ENCODE measurements at places on chromosomes 6 and 20.

- no peak for DNase-seq
Observed at GRCh38 chr6:33117811-33118277, 42.1 kb downstream of the HLA-DPB1 start.

- DNase-seq, result no peak
Observed at GRCh38 chr20:5552154-5552553, 198.0 kb upstream of the SHLD1 start.

GRCh38 chr6:46756469-46757213 is 9.9 kb downstream of the ANKRD66 start:
- no peak for DNase-seq

DNA sequence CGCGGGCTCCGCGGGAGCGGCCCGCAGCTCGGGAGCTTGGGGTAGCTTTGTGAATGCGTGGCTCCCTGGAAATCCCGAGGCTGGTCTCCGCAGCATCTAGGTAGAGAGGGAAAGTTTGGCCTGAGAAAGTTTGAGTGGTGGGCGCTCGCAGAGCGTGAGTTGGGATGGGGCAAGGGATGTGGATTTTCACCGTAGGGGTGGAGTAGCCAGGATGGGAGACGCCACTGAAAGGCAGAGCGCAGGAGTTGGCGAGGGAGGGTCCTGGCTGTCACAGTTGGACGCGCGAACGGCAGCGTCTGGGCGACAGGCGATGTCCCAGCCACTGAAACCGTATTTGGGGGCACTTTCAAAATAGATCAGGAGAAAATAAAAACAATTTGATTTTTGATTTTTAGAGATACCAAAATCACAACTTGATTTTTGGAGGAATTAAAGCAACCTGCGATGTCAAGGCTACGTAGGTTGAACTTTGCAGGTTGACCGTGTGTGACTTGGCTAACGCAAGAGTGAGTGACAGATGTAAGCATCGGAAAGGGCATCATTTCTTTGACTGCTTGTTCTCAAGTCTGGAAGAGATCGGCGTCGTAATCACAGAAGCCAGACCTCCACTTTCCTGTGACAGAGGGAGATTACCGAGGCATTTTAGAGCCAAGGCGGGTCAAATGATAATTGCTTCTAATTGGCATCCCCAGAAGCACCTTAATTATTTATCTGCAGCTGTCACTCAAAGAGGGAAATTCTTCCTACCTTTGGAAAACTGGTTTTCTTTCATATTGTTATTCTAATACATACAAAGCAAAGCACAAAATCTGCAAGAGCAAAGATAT is 646 bp downstream of the HEY2 start:
- no peak for DNase-seq

- no peak for DNase-seq
Observed at GRCh38 chr6:4374216-4374615, 238.8 kb upstream of the ECI2 start.

DNA sequence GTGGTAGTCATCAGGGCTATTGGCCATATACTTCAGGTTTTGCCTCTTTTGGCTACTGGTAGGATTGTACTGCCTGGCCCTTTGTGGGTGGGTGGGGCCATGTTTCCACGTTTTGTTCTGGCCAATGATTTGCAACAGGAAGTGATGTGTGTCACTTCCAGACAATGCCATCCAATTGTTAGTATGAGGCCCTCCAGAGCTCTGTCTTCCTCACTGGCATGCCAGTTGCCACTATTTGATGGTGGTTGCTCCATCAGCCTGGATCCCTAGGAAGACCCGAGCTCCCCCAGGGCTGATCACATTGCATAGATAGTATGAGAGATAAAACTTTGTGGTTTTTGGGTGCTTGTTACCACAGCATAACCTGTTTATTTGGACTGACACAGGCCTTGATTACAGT is 7.7 kb upstream of the LRRN4 start:
- no peak for DNase-seq

GRCh38 chr6:163659803-163660202 is 245.3 kb downstream of the QKI start:
- DNase-seq, result no peak

GRCh38 chr20:61923371-61924166 is 142.1 kb downstream of the TAF4 start:
- no peak for DNase-seq

- DNase-seq, result no peak
Observed at GRCh38 chr6:37093728-37094069, 76.3 kb upstream of the PIM1 start.

DNA sequence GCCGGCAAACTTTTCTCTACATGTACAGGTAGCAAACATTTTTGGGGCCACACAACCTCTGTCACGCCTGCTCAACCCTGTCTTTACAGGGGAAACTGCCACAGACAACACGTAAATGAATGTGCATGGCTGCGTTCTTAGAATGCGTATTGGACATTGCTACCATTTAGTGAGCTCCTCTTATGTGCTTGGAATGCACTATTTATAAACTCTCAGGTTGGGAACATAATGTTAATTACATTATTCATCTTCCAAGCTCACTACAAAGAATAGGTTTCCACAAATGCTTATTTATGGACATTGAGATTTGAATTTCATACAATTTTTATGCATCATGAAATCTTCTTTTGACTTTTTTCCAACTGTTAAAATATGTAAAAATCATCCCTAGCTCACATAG is 92.0 kb upstream of the RPS6KA2 start:
- DNase-seq, result no peak

DNA sequence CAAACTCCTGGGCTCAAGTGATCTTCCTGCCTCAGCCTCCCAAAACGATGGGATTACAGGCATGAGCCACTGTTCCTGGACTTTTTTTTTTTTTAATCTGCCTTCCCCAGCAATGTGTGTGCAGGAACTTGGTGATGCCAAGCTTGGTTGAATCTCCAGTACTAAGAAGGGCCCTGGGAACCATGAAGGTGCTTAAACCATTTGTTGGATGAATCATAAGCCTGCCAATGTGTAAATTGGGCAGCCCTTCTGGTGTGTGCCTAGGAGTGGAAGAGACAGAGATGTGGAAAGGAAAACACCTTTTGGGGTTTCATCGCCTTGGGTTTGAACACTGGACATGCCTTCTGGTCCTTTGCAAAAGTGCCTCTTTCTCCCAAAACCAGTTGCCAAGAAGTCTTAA is 7.1 kb upstream of the SPO11 start:
- DNase-seq, result no peak

GRCh38 chr6:35168461-35168861 is 27.3 kb upstream of the TCP11 start:
- no peak for DNase-seq

DNA sequence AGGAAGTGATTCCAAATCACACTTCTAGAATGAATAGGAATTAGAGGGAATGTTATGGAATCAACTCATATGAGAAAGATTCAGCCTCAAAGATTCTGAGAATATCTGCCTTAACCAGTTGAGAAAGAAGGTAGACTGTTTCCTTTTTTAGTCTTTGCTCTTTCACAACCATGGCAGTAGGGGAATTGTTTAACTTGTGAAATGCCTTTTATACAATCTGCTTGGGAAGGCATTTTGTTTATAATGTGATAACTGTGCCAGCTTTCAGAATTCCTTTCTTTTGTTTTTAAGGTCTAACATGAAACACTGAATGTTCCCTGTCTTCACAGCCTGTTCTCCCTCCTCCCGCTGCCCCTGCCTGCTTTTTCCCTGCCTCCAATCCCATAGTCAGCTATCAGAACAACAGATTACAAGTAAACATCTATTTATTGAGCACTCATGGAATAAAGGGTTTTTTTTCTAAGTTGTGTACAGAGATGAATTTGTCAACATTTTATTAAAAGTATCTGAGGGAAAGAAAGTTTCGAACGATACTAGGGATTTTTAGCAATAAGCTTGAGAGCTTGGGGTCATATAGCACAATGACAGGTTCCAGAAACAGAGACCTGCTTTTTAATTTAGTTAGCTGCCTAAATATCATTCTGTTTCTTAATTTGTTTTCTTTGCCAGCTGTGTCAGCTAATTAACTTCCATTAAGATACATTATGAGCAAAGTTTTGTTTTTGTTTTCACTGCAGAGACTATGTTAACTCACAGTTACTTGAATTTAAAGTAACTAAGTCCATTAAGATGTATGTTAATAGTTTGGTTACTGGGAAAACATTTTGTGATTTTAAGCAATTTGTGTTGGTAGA is 28.3 kb upstream of the FBXO30 start:
- no peak for DNase-seq

DNA sequence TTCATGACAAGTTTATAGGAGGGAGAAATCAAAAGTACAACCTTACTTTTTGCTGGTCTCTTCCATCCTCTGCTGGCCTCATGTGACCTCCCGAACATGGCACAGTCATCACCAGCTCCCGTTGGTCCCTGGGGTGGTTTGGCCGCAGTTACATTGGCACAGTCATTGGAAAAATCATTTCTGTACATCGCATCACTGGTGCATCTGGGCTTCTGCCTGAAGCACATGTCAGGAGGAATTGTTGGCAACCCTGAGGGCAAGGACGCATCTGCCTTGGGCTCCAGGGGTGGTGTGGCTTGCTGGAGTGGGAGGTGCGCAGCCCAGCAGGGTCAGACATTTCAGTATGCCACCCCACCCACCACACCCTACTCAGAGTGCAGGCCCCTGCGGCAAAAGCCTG is 162.9 kb upstream of the SLC24A3 start:
- DNase-seq, result no peak

GRCh38 chr20:50668798-50669197 is 22.5 kb downstream of the RIPOR3 start:
- DNase-seq, result no peak

DNA sequence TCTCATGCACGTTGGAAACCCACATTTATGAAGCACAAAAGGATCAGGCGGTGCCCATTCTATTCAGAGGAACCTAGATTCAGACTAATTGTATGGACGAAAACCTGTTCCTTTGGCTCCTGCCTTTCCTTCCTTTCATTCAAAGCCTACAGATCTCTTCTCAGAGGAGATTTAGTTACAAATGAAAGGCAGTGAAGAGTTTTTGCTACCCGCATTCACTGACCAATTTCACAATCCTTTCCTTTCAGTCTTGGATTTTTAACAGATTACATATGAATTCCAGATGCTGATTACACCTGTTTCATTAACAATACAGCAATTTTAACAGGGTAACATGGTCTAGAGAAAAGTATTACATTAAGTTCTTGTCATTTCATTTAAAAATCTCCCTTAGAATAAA is 32.0 kb downstream of the TMEM242 start:
- DNase-seq, result no peak

GRCh38 chr6:37535759-37536490 is 36.2 kb upstream of the CCDC167 start:
- no peak for DNase-seq

DNA sequence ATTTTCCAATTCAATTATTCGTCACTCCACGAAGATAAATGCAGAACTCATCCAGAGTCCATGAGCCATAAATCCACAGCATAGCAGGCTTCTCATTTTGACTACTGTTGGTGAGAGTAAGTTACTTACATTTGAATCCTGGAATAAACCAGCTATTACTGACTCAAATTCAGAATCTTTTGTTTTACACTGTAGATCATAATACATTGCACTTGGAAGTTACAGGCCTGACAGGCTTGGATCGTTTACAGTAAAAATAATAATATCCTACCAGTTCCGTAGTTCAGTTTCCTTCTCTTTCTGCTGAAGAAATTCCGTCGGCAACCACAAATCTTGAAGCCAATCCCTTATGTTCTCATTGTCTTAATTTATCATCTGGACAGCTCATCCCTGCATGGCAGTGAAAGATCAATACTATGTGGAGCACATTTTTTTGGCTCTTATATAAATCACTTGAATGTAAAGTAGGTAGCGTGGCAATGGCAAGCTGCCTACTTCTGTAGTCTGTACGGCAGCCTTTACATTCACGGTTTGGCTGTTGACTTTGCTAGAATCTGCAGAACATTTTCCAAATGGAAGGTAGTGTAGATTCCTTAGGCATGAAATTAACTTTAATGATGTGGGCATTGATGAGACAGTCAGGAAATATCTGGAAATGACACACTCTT is 142.9 kb downstream of the WDR27 start:
- DNase-seq, result no peak

- DNase-seq, result no peak
Observed at GRCh38 chr20:49330701-49331615, 53.1 kb upstream of the ZNFX1 start.

DNA sequence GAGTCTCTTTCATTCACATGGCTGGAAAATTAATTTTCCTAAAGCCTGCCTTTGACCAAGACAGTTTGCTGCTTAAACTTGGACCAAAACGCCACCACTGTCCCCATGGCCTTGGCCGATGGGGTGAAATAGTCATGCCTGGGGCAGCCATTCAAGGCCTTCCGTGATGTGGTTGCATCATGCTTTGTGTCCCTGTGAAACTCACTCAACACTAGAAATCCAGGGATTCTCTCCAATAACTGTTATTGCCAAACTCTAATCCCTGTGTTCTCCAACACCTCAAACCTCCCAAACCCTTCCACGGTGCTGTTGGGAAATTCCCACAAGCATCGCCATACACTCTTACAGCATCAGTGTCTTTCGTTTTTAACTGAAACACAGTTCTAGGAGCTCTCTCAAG is 1.4 kb upstream of the TXNDC5 start:
- no peak for DNase-seq

- no peak for DNase-seq
Observed at GRCh38 chr20:49286689-49287551, 9.1 kb upstream of the ZNFX1 start.

- DNase-seq, result no peak
Observed at GRCh38 chr6:28789553-28790083, 134.2 kb downstream of the TRIM27 start.

DNA sequence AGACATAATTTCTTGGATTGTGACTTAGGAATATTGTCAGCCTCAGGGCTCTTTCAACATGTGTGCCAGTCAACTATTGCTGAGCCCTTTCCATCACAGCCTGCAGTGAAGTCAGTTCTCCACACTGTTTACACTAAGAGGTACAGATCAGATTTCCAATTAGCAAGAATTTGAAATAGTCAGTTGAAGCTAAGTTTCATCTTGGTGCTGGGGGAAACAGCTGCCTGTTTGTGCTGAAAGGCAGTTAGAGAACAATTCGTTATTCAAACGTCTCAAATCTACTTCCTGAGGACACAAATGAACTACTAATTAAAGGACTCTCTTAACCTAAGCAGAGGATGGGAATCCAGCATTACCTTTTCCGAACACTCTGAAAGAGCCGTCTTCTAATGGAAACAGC is 25.9 kb downstream of the ADGRF1 start:
- no peak for DNase-seq

DNA sequence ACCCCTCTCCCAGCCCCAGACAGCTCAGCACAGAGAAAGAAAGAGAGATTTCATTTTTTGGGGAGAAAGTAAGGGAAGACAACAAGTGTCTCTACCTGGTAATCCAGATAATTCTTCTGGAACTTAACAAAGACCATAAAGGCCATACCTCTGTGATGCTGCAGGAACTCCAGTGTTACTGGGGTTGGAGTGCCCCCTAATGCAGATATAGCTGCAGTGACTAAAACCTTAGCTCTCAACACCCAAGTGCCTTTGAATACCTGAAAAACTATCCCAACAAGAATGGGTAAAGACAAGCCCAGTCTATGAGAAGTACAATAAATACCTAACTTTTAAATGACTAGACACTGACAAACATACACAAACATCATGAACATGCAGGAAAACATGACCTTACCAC is 365.3 kb upstream of the PTCHD4 start:
- no peak for DNase-seq

Data from T1000 (cell line).